ENCODE measurements at places on chromosomes 7 and 10.

DNA sequence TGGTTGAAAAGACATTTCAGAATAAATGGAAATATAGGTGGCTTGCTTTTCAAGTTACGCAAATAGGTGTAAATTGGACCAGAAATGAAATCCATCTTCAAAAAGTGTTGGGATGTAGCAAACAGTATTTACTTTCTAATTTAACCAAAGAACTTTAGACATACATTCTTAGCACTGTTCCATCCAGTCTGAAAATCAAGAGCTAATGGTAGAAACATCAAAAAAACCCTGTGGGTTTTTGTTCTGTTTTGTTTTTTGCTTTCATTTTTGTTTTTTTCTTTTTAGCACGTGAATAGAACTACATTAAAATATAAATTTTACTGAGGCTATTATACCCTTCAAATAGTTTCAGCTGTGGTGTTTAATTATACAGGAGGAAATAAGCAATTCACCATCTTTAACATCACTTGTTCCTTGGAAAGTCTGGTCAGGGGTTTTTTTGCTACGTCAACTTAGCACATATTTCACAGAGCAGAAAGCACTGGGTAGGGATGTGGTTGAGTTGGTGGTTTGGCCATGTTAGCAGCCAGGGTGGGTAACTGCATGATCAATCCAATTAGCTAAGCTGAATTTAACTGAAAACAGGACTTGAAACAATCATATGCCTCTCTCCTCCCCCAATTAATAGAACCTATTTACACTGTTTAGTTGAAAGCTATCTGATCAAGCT lies 275.4 kb upstream of the PFKP start:
- DNase-seq = no peak

DNA sequence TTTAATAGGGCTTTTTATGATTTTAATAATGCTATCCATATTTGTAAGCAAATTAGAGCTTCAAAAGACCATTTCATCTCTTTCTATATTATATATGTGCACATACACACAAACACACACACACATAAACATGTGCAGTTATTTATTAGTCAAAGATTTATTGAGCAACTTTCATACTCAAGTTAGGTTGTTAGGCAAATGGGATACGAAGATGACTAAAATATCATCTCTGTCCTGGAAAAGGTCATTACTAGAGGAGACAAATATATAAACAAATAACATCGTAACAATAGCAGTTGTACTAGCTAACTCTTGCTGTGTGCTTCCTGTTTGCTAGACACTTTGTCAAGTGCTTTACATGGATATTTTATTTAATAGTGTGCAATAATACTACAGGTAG lies 307.9 kb downstream of the SNX13 start:
- no peak for DNase-seq

DNA sequence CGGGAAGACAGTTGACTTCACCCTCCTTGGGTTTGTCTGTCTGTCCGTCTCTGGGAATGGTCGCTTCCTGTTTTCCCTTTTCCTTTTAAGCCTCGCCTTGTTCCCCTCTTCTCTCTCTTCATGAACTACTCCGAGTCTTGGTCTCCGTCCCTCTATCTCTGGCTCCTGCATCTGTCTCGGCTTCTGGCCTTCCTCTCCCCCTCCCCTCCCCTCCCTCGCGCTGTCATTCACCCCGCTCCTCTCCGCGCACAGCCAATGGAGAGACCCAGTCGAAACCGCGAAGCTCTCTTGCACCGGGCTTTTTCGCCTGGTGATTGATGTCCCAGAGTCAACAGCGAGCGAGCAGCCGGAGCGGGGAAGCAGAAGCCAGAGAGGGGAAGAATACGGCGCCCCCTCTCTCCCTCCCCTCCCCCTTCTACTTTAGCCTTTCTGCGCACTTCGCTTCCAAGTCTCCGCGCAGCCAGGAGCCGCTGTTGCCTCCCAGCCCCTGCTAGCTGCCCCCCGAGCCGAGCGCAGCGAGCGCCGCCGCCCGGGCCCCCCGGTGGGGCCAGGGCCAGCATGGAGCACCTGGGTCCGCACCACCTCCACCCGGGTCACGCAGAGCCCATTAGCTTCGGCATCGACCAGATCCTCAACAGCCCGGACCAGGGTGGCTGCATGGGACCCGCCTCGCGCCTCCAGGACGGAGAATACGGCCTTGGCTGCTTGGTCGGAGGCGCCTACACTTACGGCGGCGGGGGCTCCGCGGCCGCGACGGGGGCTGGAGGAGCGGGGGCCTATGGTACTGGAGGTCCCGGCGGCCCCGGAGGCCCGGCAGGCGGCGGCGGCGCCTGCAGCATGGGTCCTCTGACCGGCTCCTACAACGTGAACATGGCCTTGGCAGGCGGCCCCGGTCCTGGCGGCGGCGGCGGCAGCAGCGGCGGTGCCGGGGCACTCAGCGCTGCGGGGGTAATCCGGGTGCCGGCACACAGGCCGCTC lies at the start of gene TLX1:
Gene TLX1, plus strand, starts transcription at position 317 of the 978 bp plus-strand sequence. Its CDS starts 242 bp downstream, at position 559.
- DNase-seq = no peak

DNA sequence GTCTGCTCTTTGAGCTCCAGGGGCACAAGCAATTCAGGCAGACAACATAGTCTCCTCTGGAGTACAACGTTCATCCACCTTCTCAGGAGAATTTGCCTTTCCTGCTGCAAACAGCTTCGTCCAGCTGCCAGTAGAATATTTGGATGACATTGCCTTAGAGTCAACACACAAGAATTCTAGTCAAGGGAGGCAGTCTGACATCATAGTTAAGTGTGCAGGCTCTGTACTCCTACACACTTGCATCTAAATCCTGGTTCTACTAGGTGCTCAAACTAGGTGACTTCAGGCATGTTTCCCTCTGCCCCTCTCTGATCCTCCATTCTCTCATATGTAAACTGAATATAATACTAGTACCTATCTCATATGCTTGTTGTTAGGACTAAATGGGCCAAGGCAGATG lies 314.8 kb downstream of the HPSE2 start:
- no peak for DNase-seq

DNA sequence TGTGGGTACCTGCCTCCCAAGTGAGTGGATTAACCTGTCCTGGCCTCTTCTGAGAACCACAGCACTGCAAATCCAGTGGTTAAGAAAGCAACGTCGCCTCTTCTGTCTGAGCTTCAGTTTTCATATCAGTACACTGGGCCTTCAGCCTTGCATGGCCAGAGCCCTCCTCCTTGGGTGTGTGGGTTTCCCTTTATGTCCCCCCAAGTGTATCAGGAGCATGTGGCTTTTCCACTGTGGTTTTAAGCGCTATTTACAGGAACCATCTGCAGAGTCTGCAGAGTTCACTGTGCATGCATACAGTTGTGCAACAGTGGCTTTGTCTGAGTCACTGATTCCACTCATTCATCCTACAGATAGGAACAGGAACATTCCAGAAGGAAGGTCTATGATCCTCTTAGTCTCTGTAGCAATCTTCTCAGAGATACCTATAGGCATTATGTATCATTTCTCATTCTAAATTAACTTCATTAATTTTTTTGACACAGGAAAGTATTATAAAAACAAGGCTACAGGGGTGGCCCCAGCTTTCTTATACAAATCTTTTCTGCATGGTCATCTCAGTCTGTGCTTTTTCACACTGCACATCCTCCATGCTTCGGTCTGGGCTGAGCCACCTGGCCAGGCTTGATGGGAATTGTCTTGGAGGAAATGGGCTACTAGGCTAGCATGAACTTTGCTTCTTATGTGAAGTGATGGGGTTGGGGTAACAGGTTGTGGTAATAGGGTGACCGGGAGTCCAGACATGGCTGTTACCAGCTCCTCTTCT lies 17.1 kb downstream of the MBL2 start:
- peak; percentile 65 for DNase-seq

DNA sequence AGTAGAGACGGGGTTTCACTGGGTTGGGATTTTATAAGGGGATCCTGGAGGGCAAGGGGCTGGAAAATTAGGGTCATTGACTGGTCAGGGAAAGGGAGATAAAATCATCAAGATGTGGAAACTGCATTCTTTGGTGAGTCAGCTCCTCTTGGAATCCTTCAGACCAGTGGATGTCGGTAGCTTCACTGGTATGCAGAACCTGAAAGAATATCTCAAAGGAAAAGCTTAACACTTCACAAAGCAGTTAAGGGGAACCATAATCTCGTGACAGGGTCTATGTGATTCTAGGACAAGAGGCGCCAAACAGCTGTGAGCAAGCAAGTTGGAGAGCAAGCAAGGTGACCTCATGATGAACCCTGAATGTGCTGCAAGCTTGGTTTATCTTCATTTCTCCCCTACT lies 634.7 kb upstream of the AUTS2 start:
- no peak for DNase-seq

DNA sequence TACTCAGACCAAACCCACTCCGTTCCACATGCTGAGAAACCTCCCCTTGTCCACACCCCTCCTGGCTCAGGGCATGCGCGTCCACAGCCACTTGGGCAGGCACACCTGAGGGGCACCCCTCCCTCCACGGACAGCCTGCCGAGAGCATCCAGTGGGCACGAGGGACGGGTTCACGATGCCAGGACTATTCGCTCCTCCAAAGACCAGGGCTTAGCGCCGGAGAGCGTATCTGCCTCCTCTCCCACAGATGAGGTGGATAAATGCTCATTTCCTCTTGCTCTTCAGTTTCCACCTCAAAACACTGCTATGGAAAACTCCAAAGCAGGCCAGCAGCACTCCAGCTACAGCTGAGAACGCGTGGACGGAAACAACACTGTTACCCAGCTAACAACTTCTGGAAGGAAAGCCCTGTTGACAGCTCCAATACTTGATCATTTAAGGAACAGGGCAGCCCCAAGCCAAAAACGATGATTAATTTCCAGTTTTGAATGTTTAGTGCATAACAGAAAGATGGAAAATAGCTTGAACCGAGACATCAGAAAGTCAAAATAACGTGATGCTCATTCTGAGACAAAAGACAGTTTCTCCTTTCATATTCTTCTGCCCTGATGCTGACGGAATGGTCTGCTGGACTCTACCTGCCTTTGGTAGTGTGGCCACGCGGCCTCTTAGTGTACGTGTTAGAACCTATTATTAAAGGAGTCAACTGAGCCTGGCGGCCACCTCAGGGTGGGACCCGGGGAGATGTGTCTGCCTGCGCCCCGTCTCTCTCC lies 204.7 kb downstream of the DNAJB6 start:
- DNase-seq = no peak

- peak; percentile 91 for DNase-seq
Observed at GRCh38 chr7:65872776-65873581, at the start of gene VKORC1L1. Gene VKORC1L1, plus strand, starts transcription at chr7:65873074. Its CDS starts 298 bp downstream, at chr7:65873372.

GRCh38 chr7:19610194-19610943 lies 98.5 kb downstream of the POLR1F start:
- no peak for DNase-seq

DNA sequence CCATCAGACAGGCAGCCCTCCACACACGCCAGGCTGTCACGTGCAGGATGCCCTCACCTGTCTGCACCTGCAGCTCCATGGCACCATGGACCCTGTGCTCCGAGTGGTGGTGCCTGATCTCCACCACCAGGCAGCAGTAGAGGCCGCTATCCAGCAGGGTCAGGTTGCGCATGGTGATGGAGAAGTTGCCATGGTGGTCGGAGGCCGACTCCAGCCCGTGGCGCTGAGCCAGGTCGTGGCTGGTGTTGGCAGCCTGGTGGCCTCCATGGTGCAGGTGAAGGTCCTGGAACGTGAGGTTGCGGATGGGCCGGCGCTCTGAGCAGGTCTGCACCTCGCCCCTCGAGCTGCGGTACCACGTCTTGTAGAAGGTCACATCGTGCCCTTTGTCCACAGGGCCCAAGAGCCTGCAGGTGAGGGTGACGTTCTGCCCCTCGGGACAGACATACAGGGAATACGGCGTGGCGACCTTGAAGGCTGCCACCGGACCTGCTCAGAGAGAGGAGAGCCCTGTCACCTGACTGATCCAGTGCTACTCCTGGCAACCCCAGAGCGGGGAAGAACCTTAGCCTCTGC lies 11.7 kb downstream of the VSIR start:
- DNase-seq = no peak

DNA sequence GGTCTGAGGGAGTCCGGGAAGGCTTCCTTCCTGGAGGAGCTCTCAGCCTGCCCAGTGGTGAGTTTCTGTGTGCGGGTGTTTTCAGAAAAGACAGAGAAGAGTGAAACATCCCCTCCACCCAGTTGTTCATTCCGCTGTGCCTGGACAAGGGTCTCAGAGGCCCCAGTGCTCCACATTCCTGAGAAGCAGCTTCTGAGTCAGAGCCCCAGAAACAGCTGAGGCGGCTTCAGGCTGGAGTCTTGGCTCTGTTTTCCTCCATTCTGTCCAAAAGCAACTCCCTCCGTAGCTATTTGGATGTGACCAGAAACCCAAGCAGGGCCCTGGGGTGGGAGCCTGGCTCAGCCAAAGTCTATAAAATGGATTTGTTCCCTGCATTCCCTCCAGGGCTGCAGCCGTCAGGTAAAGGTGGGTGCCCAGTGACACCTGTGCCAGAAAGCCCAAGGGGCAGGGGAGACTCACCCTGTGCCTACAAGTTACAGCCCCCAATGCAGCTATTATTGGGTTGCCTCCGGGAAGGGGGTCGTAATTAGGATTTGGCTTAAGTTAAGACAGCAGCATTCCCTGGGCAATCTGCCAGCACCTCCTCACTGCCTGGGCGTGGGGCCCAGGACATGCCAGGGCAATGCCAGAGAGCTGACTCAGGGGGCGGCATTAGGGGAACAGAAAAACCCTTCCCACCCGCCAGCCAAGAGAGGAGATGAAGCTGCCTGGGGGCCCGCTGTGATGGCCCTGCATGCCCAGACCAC lies 13.1 kb upstream of the CAMK2G start:
- DNase-seq = peak; percentile 66

GRCh38 chr10:53579773-53580172 lies 807.2 kb upstream of the MBL2 start:
- no peak for DNase-seq

DNA sequence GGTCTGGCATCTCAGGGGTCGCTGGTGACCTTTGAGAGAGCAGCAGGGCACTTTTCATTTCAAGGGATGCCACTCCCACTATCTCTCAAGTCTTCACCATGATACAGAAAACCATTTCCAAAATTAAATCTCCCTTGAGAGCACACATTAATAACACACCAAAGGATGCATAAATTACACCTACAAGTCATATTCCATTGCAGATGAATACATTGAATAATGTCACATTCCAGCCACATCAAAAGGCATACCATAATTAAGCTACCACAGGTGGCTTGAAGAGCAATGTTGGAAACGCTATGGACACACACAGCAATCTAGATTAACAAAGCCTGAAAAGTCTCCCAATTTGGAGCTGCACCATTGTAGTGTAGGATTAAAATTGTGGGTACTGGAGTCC lies 353.3 kb upstream of the ZMIZ1 start:
- DNase-seq = no peak

DNA sequence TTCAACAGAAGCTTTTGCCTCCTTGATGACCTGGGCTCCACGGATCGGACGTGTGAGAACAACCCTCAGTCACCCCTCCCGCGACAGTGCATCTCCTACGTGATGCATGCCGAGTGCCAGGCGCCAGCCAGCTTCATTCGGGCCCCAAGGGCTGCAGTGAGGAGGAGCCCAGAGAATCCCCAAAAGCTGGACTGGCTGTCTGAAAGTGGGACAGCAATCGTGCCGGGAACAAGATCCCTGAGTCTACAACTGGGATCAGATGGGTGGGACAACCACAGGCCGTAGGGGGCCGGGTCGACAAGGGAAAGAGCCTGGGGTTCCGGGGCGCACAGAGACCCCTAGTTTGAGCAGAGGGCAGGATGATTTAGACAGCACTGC lies 27.2 kb downstream of the EBF3 start:
- no peak for DNase-seq

GRCh38 chr7:143314127-143314526 lies 1.8 kb upstream of the CLCN1 start:
- DNase-seq = no peak

GRCh38 chr10:55629793-55630490 lies 731.1 kb downstream of the ZWINT start:
- DNase-seq = peak; percentile 45

GRCh38 chr10:66805612-66806011 lies 120.2 kb upstream of the LRRTM3 start:
- DNase-seq = no peak

Data from hematopoietic multipotent progenitor cell treated with erythropoietin and hydrocortisone succinate and interleukin-3 and kit ligand, for 8 days (in vitro differentiated cells).